NCI-H524 treated with DMSO at 0.1 percent for 48 hours (cell line): ENCODE measurements at places on chromosomes 2 and 18.

DNA sequence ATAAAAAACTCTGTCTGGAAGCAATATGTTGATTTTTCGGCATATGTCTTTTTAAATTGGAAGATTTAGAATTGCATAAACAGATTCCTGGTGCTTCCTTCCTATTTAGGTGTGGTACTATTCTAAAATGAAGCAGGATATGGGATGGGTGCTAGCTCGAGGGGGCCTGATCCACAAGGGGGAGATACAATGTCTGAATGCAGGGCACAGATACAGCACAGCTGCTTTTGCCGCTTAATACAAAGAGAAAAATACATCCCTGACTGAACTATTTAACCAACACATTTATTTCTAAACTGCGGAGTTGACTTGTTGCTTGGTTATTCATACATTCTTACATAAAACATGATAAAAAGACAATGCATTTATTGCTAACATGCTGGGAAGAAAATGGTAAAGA, 169.1 kb downstream of the TMEFF2 start:
- DNase-seq = no peak

- no peak for DNase-seq
Observed at GRCh38 chr2:77873506-77873905, 351.3 kb upstream of the LRRTM4 start.

GRCh38 chr2:159557437-159558034, 58.8 kb downstream of the BAZ2B start:
- DNase-seq = no peak

- peak; percentile 10 for DNase-seq
Observed at GRCh38 chr2:149037851-149038250, 648 bp upstream of the LYPD6B start.

- peak; percentile 98 for DNase-seq
Observed at GRCh38 chr2:86393521-86394491, 47.4 kb upstream of the KDM3A start.

DNA sequence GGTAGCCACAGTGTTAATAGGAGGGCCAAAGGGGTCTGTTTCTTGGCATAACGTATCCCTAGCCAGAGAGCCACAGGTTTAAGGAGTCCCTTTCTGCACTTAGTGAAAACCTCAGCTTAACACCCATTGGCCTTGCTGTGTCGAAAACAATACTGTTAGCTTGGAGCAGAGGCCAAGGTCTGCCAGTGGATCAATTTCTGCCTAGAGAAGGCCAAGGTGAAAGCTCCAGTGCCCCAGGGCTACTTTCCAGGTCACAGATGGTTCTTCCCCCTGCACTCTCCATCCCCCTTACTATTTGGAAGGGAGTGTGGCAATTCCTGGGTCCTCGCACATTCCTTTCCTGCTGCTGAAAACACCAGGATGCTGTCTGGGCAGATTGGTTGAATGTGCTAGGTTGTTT, 74.8 kb upstream of the TNP1 start:
- no peak for DNase-seq

- DNase-seq = no peak
Observed at GRCh38 chr2:191578031-191578430, 99.9 kb upstream of the NABP1 start.

DNA sequence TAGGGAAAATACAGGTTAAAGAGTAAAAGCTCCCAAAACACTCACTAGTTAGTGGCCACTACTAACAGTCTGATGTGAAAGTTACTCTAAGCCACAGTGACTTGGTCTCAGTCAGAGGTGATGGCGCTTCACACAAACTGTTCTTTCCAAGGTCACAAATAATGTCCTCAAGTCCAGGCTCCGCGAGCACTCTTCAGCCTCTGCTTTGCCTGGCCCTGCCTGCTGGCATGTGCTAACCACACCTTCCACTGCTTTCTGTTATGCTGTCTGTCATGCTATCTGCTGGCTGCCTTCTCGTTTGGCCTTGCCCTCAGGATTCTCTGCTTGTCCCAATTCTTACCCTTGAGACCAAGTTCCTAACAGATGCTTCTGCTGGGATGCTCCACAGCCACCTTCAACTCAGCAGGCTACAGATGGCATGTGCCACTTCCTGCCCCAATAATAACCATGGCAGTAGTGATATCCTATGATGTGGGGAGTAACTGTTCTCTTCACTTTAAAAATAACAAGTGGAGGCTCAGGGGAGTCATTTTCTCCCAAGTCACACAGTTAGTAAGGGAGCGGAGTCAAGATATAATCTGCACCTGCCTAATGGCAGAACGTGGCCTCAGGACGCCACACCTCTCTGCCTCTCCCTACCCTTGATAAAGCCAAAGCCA, 75.7 kb downstream of the ZAP70 start:
- no peak for DNase-seq

- no peak for DNase-seq
Observed at GRCh38 chr2:102236132-102236531, 49.3 kb downstream of the IL1RL2 start.

DNA sequence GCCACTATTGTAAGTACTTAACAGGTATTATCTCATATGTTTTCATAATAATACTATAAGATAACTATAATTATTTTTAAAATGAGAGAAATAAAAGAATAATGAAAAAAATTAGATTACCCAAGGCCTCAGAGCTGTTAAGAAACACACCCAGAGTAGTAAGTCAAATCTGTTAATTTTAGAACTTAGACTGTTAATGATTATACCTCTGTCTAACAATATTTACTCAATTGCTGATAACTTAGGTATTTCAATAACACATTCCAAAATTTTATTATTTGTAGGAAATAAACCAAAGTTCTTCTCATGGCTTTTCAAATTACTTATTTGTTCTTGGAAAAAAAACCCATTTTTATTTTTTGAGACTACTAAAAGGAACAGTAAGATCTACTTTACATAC, 227.5 kb upstream of the KCNH7 start:
- no peak for DNase-seq

DNA sequence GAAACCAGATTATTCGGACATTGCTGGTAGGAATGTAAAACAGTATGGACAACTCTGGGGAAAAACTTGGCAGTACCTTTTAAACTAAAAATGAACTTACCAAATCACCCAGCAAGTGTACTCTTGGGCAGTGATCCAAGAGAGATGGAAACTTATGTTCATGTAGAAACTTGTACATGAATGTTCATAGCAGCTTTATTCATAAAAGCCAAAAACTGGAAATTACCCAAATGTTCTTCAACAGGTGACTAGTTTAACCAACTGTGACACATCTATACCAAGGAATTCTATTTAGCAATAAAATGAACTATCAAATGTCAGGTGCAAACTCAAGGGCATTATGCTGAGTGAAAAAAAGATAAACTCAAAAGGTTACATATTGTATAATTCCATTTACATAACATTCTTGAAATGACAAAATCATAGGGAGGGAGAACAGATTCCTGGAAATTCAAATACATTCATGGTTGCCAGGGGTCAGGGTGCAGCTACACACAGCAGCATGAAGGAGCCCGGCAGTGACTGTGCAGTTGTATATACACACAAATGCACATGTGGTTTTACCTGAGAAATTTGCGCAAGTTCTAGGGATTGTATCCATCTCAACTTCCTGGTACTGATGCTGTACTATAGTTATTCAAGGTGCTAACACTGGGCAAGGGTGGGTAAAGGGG, 3.5 kb upstream of the RNU4ATAC start:
- DNase-seq = no peak

- DNase-seq = no peak
Observed at GRCh38 chr2:224136396-224136795, 97.3 kb upstream of the SERPINE2 start.

- DNase-seq = no peak
Observed at GRCh38 chr2:34123996-34124785, 525.1 kb upstream of the FAM98A start.
